ENCODE measurements at places on chromosomes 1 and 21.

GRCh38 chr21:33026878-33027400, 1.2 kb downstream of the OLIG2 start:
- DNase-seq: no peak

DNA sequence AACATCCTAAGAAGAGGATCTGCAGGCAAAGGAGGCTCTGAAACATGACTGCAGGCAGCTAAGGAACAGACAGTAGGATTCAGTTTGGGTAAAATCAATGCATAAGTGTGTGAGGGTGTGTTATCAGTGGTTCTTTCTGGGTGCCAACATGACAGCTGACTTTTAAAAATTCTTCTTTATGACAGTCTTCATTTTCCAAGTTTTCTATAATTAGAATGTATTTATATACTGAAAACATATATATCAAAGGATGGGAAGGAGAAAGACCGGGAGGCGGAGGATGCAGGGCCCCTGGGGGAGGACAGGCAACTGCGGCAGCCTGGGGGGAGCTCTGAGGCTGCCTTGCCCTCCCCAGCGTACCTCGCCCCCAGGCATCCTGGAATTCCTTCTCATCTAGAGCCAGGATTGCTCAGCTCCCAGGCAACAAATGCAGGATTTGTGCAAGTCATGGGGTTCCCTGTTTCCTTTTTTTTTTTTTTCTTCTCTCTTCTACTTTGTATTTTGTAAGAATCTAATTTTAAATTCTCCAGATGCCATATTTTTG, 104.8 kb downstream of the CSMD2 start:
- DNase-seq: no peak

DNA sequence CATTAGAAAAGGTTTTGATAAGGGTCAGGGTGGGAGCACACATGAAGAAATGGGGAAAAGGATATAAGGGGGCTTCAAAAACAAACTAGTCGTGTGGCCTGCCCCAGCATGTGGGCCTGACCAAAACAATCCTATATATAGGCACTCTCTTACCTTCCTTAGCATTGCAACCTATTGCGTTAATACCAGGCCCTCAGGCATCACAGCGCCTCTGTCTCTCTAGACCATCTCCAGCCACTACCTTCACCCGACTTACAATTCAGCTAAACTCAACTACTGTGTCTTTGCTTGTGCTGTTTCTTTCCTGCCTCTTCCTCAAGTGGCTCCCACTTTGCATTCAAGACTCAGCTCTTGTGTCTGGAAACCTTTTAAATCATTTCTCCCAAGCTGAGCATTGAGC, 47.0 kb upstream of the GJA5 start:
- no peak for DNase-seq

DNA sequence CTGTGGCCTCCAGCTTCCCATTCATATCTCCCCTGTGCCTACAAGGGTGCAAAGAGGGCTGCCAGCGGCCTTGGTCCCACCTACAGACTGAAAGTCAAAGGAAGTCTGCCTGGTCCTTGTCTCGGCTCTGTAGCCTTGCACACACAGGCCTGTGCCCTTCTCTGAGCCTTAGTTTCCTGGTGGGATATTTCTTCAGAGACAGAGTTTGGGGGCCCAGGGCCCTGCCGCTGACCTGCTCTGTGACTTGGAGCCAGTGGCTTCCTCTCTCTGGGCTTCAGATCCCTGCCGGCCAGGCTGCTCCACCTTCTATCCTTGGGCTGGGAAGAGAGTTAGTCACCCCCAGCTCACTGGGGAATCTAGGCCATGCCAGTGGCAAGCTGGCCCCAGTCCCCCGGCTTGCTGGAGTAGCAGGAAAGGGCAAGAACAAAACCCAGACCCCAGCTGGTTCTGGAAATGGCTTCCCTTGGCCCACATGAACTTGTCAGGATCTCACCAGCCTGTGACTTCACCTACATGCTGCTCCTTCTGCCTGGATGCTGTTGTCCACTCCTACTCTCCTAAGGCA, 1.0 kb upstream of the TMEM61 start:
- DNase-seq: no peak

GRCh38 chr1:28099050-28099769, 10.8 kb upstream of the EYA3 start:
- no peak for DNase-seq

DNA sequence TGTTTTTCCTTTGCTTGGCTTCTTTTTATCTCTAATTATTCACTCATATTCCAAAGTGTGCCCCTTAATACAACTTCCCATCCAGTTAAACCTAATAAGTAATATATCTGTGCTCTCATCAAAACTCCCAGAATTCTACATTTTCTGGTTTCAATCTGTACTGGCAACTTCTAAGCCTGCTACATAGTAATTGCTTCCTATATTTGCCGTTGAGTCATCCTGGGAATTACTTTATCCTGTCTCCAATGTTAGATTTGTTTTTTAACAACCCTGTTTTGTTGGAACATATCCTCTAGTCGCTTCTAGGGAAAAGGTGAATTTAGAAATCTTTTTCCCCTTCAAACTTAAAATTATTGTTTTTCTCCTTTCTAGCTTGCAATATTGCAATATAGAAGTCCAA, 620.5 kb upstream of the PKN2 start:
- no peak for DNase-seq

DNA sequence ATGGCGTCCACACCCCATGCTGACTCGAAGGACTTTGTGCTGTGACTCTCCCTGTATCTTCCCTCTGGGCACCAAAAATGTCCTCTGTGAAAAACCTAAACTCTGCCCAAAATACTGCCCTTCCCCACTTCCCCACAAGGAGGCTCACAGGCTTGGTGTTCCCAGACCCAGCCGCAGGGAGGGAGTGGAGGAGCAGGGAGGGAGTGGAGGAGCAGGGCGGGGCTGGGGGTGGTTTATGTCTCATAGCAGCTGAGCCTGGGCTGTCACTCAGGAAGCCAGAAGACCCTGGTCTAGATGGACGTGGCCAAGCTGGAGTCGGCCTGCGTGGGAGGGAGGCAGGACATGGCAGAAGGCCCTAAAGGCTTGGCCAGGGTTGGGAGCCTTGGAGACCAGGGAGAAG, 461.7 kb downstream of the PTPRU start:
- DNase-seq: no peak

DNA sequence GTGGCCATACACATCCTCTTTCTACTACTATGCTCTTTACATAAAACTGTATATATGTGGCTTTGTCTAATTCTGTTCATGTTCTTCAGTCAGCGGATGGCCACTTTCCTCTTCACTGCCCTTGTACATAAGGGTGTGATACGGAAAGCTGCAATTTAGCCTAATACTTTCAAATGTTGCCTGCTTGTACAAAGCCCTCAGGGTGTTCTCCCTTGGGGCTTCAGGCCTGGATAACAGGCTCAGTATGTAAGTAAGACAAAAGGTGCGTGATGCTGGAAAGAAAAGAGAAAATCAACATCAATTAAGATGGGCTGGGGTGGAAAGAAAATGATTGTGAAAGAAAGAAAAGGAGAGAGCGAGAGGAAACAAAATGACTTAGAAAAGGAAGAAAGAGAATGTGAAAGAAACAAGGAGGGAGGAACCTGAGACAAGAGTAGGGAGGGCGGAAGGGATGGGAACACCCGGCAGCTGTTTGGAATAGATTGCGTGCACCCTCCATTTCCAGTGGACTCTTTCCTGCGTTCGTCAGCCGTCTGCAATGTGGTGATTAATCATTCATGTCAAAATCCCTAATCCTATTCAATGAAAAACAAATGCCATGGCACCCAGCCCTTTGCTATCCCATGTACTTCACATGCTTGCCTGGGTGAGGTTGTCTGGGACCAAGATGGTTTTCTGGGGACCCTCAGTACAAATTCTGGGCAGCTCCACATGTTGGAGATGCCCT, 553.6 kb downstream of the NUF2 start:
- no peak for DNase-seq

GRCh38 chr1:84415396-84415795, 17.1 kb downstream of the DNASE2B start:
- no peak for DNase-seq

DNA sequence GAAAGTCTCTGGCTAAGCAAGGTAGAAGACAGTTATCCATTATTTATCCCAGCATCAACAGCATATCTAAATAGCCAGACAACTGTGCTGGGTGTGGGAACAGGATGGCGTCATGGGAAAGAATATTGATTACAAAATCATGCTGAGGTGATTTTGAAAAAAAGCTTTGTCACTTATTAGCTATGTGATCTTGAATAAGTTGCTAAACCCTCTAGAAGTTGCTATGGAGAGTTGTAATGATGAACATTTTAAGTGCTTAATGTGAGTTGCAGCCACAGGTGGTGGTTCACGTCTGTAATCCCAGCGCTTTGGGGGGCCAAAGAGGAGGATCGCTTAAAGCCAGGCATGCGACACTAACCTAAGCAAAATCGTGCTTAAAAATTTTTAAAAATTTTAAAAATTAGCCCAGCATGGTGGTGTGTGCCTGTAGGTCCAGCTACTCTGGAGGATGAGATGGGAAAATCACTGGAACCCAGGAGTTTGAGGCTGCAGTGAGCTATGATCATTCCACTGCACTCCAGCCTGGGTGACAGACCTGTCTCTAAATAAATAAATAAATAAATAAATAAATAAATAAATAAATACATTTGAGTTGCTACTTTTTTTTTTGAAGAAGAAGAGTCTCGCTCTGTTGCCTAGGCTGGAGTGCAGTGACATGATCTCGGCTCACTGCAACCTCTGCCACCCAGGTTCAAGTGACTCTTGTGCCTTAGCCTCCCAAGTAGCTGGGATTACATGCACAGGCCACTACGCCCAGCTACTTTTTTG, 33.6 kb downstream of the WNT2B start:
- DNase-seq: no peak

DNA sequence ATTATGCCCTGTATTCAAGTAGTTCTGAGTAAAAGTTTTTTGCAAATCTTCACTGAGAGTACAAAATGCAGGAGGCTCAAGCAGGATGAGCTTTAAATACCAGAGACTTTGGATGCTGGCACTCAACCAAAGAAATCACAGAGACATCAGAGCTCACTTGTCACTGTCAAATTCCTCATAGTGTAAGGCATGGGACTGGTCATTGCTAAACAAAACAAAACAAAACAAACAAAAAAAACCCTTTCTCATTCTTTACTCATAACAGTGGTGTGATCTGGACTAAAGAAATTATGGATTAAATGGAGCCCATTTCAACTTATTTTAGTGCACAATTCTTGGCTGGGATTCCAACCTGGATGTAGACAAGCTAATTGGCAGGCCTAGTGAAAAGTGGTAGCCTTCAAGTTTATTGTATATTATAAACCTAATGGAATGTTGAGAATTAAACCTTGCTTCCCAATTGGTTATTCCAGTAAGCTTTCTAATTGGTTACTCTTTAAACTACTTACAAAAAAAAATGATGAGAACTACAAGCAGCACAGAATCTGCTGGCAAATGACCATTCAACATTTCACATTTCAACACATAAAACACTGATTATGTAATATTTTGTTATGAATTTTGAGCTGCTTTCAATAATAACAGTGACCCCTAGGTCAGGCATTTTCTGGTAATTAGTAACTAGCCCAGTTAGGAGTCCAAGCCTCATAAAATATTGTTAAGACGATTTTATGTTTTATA, 30.6 kb upstream of the NEK7 start:
- no peak for DNase-seq

DNA sequence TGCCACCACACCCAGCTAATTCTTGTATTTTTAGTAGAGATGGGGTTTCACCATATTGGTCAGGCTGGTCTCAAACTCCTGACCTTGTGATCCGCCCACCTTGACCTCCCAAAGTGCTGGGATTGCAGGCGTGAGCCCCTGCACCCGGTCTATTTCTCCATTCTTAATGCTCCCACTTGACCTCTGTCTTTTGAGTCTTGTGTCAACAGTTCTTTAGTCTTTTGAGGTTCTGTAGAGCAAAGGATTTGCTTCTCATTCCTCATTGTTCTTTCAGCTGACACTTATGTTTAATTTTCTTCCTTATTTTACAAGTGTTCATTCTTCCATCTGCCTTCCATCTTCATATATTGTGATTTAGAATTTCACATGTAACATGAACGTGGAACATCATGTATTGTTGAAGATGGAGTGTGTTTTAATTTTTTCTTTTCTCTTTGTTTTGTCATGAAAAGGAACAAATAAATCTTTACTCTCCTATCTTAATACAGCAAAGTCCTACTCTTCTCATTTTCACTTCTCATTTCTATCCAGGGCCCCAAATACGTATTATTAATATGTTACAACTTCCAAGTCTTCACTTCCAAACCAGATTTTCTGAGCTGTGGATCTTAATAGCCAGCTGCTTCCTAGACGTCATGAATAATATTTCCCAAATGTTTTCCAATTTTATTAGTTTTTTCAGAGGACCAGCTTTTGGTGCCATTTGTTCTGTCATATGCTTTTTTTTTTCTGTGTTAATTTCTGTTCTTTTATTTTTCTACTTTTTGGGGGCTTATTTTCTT, 16.9 kb downstream of the MTF2 start:
- DNase-seq: no peak

DNA sequence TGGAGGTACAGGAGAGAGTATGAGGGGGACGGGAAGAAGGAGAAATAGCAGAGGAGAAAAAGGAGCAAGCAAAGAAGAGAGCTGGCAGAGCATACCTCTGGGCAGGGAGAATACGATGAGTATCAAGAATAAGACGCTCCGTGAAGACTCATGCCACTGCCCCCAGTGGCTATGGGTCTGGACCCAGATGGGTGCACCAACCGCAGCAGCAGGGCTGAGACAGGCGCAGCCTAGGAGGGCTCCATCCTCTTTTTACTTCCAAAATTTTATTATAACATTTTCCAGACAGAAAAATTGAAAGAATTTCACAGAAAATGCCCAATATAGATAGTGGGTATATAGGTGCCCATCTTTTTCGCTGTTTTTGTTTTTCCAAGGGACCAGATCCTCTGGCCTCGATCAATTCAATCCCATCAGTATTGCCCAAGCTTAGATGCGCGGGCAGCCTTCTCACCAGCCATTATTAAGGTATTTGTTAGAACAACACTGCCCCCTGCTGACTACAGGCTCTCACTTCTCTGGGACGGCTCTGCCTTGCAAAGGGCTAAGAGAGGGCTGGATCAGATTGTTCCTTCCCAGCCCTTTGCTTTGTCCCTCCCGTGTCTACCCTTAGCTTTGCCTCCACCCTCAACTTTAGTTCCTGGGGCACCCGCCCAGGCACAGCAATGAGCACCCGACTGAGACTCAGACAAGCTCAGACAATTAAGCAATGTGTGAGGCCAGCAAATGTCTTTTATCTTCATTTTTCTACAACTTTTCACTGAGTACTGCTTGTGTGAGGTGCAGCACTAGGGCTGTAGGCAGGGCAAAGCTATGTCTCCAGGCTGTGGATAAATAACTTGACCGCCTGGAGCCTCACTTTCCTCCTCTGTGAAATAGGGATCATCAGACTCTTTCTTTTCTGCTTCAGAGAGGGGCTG, 17.5 kb upstream of the CAMK1G start:
- no peak for DNase-seq

- DNase-seq: no peak
Observed at GRCh38 chr1:208154040-208154439, 90.1 kb downstream of the PLXNA2 start.

DNA sequence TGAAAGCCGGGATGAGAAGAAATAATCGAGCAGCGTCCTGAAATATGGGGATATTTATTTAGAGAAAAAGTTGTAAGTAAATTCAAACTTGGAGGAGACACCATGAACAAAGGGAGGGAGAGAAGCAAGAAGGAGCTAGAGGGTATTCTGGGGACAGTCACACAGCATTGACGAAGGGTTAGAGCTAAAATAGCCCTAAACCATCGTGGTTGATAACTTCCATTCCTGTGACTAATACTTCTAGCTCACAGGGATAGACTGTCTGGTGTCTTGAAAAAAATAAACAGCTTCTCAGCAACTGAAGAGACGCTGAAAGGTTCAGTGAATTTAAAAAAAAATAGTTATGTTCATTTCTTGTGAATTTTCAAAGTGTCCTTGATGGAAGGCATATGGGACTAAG, 86.7 kb downstream of the LRRC53 start:
- no peak for DNase-seq

Data from esophagus squamous epithelium (tissue), 5 donors.